ENCODE measurements at places on chromosomes 12 and 14.
A peak's percentile ranks its signal among the peaks of the same experiment; 100 is the strongest.

GRCh38 chr14:60350366-60350720, 101.3 kb downstream of the PPM1A start:
- DNase-seq = no peak

DNA sequence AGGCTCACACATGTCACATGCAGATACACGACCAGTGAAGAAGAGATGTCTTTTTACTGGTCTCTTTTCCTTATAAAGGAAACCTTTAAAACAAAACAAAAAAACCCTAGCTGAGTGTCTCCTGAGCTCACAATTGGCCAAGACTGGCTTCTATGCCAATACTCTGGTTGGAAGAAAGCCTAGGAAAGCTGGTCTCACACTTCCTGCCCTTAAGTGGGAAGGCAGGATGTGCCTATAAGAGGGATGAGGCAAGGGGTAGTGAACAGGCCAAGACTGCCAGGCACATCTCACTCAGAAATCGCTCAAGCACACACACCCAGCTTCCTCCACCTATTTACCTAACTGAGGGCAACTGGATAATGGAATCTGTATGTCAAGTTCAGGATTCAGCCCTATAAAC, 50.0 kb downstream of the SOCS2 start:
- peak; percentile 57 for DNase-seq

DNA sequence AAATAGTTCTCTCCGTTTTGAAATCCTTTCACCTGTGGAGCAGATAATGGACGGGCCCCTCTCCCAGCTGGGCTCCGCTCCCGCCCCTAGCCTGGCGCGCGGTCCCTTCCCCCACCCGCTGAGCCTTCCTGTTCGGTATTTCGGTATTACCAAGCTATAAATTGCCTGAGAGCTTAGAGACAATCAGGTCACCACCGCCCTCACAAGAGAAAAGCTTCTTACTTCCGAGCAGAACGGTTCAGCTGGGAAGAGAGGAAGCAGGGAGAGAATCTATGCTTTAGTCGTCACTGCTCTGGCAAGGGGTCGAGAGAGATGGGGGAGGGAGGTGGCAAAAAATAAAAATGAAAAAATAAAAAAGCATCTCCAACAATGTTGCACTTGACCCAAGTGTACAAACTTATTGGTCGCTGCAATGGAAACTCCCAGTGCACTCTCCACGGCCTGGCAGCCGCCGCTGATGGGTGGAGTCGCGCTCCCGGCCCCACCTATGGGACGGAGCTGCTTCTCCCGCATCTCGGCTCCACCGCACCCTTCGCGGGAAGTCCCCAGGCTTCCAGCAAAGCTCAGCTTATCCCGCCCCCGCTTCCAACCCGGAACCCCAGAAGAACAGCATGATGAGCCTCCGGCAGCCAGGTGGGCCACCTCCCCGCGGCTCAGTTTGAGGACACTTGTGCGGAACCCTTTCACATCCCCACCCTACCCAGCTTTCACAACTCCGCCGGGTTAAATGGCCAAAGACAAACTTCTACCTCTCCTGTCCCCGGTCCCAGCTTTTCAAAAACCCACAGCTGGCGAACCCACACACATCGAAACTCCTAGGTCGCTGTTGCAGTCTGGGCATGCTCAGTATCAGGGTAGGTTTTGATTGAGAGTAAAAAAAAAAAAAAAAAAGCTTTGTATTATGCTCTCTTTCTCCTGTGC, 832 bp upstream of the SYT1 start:
- DNase-seq = no peak

GRCh38 chr12:13211191-13211858, 14.8 kb downstream of the EMP1 start:
- no peak for DNase-seq

- DNase-seq = no peak
Measured at GRCh38 chr14:32020882-32021281, 56.2 kb upstream of the ARHGAP5 start.

GRCh38 chr14:57486767-57487379, 6.8 kb downstream of the CCDC198 start:
- DNase-seq = peak; percentile 8

- DNase-seq = no peak
Measured at GRCh38 chr12:62659453-62660295, 193.0 kb downstream of the MON2 start.

GRCh38 chr12:47910981-47911380, 6.2 kb upstream of the VDR start:
- no peak for DNase-seq

DNA sequence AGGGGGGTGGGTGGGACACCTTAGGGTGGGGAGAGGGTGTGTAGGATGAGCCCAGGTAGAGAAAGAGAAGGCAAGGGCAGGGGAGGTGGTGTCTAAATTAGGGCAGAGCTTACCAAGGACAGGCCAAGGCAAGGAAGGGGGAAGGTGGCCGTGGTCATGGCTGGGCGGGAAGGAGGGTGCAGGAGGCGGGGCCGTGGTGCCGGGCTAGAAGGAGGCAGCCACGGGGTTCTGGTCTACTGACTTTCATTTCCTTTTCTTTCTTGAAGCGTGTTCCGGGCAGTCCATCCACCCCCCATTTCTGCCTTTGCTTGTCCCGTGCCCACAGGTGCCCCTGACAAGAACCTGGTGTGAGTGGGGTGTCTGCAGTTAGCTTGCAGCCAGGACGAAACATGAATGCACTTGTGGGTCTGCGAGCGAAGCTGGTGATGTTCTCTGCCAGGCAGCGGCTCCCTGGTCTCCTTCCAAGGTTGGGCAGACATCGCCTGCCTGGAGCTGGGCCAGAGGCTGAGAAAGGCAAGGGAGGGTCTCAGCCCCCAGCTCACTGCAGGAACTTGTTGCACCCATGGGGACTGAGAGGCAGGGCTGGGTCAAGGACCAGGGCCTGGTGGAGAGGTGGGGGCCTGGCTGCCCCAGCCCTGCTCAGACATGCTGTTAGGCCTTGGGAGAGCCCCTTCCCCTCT, 58.2 kb downstream of the KIF26A start:
- DNase-seq = no peak

GRCh38 chr12:115351514-115352077, 667.6 kb upstream of the TBX3 start:
- peak; percentile 27 for DNase-seq

GRCh38 chr14:100653409-100653808, 66.2 kb upstream of the BEGAIN start:
- no peak for DNase-seq

- no peak for DNase-seq
Measured at GRCh38 chr14:95315156-95315555, 4.6 kb downstream of the CLMN start.

DNA sequence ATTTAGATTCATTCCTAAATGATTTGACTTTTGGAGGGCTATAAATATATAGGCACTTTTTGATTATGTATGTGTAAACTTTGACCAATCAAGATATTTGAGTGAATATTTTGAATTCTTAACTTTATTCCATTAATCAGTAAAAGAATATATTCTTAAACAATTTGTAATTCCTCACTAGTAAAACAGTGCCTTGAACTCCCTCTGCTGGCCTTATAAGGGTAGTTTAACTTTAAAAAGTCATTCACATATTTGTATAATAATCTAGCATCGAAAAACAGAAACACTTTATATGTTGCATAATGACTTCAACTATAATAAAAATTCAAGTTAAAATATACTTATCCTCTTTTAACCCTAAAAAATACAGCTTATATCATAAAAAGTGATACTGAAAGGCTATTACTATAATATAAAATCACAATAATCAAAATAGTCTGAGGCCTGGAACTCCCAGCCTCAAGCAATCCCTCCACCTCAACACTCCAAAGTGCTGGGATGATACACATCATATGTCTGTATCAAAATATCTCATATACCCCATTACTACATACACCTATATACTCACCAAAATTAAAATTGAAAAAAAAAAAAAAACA, 31.2 kb downstream of the CCDC59 start:
- DNase-seq = no peak

GRCh38 chr12:64009321-64010068, 165.0 kb downstream of the SRGAP1 start:
- no peak for DNase-seq

DNA sequence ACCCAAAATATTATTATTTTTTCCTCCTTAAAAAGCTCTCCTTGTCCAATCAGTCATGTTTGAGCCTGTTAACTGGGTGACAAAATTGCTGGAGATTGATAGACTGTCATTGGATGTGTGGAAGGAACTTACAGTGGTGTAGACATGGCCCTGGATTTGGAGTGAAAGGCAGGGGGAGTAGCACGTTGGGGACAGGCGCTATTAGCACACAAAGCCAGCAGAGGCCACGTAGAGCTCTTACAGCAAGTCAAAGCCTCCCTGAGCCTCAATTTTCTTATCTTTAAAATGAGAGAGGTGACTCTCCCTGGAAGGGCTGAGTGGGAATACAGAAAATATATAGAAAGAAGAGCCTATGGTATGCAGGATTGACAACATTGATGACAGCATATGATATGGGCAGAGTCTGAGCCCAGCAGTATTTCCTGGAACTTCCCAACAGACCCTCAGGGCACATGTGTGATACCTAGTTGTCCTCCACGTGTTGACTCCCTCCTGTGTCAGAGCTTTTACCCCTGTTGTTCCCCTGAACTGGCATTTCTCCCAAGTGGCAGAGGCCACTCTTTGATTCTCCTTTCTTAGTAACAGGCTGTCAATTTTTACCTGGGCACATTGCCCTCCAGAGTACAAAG, 504.9 kb downstream of the VRK1 start:
- no peak for DNase-seq

GRCh38 chr12:6641131-6641530, 5.4 kb upstream of the LPAR5 start:
- no peak for DNase-seq

DNA sequence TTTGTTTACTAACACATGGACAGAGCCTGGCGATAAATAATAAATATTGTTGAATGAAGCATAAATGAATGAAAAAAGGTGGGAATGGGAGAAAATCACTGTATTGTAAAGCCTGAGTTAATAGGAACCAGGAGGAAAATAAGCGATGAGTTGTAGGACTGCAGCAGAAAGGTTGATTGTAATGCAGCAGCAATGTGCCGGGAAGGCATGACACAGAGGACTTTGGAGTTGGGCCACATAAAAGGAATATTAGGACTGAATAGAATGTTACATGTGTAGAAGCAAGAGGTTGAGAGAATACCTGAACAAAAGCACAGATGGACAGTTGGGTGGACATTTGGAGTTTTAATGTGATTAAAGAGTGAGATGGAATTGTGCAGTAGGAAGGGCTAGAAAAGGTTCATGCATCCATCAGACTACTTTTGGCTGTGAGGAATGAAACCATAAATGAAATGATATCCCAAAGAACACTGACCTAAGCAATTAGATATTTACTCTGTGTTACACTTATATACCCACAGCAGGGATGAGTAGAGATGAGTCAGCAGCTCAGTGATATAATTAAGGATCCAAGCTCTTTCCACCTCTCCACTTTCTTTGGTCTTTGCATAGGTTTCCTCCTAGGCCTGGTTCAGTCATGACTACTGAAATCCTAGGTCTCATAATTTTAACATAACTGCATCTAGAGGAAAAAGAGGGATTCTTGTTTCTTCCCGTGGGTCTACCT, 55.4 kb downstream of the CCER1 start:
- no peak for DNase-seq

GRCh38 chr12:58563621-58564020, 356.7 kb downstream of the LRIG3 start:
- DNase-seq = no peak

DNA sequence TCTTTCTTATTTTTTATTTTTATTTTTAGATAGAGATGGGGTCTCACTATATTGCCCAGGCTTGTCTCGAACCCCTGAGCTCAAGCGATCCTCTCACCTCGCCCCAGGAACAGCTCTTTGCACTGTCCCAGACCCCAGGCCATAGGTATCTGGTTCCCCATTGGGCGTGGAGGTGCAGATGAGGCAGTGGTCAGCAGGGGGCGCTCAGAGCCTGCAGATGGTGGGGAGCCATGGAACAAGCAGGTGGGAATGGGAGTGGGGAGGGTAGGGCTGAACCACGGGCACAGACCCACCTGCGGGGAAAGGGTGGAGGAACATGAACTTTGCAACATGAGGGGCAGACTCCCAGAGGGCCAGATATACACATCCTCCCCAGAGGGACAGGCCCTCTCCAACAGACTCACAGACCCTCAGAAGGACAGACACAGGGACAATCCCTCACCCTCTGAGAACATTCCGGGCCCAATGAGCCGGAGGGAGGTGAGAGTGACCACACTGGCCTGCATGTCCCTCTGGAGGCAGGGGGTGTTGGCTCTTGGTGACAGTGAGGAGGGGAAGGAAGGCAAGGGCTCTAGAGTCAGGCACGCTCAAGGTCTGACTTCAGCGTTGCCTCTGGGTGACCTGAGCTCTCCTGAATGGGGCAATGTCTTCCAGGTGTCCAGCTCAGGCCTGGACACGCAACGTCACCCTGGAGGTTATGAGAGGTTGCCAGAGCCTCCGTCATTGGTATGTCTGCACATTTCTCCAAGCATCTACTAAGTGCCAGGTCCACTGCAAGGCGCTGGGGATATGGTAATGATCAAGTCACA, 34.9 kb downstream of the KRT80 start:
- no peak for DNase-seq

GRCh38 chr12:2284321-2284813, 231.6 kb downstream of the CACNA1C start:
- DNase-seq = peak; percentile 72

DNA sequence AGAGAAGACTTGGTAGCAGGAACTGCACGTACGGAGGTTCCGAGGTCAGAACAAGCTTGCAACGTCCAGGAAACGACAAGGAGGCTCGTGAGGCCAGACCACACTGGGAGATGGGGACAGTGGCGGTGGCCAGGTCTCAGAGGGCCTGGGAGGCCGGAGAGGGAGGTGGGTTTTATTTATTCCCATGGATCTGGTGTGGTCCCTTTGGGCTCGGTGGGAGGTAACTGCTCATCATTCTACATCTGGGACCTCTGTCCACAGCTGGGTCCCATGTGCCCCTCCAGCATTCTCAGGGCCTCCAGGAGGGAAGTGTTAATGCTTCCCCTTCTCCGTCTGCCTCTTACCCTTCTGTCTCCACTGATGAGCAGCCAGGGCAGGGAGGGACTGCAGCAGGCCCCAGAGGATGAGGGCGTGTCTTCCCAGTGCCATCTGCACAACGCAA, 35.7 kb upstream of the NCOR2 start:
- no peak for DNase-seq

DNA sequence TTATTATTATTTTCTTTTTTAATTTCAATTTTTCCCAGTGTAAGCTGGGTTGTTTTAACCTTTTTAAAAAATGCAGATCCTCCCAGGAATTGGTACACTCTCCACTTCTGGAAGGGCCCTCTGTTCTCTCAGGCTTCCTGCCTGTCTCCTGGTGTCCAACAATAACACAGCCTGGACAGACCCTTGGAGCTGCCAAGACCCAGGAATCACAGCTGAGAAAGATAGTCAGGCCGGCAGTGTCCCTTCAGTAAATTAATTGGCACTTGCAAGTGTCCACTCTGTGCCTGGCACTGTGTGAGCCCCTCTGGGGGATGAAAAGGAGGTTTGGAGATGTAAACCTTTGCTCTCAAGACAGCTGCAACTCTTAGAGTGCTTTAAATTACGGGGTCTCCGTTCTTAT, 113.3 kb downstream of the SMOC1 start:
- DNase-seq = no peak

Measured in skeletal muscle cell (primary cell).